ENCODE measurements at places on chromosomes 2 and 18.

DNA sequence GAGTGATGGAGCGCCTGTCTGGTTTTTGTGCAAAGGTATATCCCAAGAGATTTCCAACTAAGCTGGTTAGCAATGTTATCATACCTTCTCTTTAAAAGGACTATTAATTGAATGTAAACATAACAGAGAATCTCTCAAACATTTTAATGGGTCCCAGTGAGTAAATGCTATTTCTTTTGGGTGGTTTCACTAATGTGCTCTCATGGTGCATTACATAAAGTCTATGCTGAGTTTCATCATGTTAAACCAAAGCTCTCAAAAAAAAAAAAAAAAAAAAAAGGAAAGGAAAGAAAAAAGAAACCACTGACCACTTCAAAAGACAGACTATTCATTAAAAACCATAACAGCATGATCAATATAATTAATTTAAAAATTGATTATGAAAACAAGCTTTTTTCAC, 119.1 kb upstream of the SCN1A start:
- DNase-seq, result no peak

GRCh38 chr2:158391876-158392275, 64.7 kb downstream of the CCDC148 start:
- DNase-seq, result no peak

DNA sequence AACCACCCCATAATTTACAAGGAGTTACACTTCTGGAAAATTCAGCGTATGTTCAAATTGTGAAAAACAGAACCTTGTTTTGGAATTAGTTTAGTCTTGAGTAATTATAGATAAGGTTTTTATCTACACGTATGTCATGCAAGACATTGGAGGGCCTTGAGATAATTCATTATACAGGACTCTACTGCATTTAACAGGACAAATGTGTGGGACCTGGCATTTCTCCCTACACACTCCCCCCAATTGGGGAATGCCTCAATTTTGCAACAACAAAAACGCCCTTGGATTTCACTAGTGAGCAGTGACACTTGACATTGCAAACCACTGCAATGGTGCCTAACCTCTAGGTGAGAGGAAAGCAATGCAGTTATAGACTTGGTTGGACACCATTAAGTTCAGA, 11.4 kb downstream of the SLC1A4 start:
- no peak for DNase-seq

- no peak for DNase-seq
Measured at GRCh38 chr2:96100893-96101304, 15.5 kb downstream of the ADRA2B start.

GRCh38 chr2:42858140-42859005, 66.0 kb upstream of the HAAO start:
- no peak for DNase-seq

DNA sequence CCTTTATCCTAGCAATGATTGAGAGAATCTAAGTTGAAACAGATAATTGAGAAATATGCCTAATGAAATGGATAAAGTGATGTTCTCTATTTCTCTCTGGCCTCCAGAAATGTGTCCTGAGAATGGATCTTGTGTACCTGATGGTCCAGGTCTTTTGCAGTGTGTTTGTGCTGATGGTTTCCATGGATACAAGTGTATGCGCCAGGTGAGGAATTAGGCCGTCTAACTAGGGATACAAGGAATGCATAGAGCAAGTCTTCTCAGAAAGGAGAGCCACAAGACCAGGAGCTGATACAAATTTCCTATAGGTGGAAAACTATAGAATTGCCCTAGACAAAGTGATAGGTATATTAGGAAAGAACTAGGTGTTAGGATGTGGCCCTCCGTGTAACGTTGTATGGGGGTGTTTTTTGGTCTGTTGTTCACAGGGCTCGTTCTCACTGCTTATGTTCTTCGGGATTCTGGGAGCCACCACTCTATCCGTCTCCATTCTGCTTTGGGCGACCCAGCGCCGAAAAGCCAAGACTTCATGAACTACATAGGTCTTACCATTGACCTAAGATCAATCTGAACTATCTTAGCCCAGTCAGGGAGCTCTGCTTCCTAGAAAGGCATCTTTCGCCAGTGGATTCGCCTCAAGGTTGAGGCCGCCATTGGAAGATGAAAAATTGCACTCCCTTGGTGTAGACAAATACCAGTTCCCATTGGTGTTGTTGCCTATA, 592 bp upstream of the CAD start:
- no peak for DNase-seq

- no peak for DNase-seq
Measured at GRCh38 chr2:230417436-230417835, 1.4 kb downstream of the SP100 start.

GRCh38 chr2:233940376-233941276, 23.5 kb downstream of the TRPM8 start:
- DNase-seq, result no peak

DNA sequence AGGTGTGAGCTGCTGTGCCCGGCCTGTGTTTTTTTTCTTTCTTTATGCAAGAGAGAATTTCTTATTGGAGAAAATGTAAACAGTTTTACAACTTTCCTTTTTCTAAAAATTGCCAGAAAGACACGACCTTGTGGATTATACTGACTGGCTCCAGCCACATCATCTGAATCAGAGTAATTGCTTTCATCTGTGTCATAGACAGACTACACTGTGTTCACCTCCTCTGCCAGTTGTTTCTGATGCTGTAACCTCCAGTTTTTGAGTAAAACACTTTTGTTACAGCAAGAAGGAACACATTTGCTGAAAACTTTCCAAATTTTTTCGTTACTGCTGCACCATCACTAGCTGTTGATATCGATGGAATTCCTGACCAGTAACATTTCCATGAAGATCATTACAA, 43.9 kb upstream of the PLEKHM3 start:
- no peak for DNase-seq

DNA sequence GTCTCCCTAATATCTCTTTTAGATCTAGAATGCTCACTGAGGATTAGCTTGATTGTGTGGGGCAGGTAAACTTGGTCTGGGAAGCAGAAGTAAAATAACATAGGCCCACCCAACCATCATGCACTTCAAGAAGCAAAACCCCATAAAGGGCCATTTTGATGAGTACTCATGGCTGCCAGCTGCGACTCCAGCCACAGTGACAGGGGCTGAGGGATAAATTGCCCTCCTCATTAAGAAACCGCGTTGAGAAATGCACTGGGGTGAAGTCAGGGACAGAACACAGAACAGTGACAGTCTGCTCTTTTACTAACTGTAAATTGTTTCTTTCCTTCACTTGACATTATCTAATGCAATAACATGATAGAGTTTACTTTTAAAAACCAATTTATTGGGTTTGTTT, 60.2 kb downstream of the RND3 start:
- DNase-seq, result no peak

DNA sequence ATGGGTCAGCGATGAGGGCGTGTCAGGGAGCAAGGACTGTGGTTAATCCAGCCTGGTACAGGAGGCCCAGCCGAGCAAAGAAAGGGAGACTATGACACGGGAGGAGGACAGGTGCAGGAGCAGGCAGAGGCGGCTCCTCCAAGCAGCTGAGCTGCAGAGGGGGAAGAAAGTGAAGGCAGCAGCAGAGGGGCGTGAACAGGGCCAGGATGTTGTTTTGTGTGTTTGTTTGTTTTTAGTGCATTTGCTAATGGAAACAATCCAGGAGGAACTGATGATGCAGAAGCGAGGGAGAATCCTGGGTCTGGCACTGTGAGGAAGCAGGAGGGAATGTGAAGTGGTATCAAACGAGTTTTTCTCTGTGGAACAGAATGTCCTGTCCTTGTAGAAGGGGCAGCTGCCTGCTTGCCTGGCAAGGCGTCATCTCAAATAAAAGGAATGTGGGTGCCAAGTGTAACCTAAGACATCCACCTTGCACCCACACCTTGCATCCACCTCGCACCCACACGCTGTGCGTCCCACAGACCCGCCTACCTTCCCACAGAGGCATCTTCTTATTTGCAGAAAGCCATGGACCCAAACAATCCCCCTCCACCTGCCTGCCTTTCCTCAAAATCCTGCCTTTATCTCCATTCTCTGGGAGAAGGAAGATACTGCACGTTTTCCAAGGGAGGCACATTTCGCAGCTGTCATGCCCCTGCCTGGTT, 134.8 kb downstream of the SH3BP4 start:
- no peak for DNase-seq

DNA sequence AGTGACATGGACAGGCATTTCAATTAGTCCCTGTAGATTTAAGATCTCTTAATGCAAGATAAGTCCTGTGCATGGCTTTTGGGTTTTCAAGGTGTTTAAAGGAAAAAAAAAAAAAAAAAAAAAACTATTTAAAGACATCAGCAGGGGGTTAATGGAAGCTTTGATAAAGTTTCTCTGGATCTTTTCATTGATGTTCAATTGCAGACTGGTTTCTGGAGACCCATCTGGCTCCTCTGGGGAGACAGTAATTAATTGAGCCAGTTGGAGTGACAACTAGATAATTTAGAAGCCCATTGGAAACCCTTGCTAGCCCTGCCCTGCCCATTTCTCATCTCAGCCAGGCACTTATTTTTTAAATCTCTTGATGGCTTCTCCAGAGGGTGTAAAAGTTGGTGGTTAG, 98.7 kb downstream of the EPHA4 start:
- no peak for DNase-seq

GRCh38 chr2:192043216-192043870, 151.4 kb downstream of the TMEFF2 start:
- DNase-seq, result no peak

- DNase-seq, result no peak
Measured at GRCh38 chr2:120350801-120351320, 4.9 kb downstream of the INHBB start.

DNA sequence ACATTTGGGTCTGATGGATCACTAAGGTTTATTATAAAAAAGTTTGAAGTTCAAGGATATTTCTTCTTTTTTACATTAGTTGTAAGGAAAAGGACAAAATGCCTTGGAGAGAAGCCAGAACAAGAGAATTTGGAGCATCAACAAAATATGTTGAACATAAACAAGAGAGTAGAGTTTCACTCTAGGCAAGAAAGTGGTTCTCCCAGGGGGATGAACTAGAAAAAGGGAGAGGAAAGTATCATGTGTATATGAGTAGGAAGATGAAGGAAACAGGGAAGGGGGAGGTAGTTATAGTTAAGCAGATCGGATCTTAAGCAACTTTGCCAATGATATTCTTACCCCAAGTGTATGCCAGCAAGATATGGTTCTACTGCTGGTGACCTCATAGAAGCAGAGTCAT, 63.8 kb upstream of the GALNT3 start:
- no peak for DNase-seq

DNA sequence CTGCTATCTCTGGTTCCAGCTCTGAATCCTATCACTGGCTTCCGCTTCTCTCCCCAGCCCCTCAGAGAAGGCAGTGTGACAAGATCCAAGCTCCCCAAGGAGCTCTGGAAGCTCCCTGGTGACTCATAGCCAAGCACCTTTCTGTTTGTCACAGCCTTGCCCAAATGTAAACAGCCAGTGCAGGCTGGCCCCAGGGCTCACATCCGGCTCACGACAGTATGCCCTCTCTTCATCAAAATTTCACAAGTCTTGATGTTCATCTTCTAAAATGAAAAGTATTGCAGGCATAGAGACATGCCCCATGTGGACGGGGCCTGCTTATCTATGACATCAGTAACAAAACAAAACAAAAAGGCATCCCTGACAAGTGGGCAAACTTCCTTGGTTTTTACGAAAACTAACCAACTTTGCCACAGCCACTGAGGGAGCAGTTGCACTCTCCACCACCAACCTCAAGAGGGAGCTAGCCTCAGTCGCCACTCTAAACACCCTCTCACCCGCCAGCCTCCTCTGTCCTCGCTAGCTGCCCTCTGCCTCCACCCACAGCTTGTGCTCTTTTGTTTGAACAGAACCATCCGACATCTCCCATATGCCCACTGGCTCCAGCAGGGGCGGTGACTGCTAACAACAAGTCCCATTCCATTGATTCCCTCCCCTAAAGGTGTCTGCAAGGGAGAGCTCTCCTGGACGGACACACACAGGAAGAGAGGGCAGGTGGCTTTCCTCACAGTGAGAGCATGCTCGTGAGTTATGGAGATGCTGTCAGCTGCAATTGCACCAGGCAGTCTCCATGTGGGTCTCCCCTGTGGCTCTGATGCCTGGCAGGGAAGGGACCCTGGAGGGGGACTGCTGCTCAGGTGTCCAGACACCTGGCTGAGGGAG, 71.0 kb upstream of the DAPL1 start:
- no peak for DNase-seq

GRCh38 chr18:867257-867656, 37.4 kb upstream of the ADCYAP1 start:
- DNase-seq, result no peak

GRCh38 chr2:17076533-17076932, 410.9 kb upstream of the CYRIA start:
- DNase-seq, result no peak

GRCh38 chr18:22167471-22168241, 1.7 kb upstream of the GATA6 start:
- DNase-seq, result no peak

All from stimulated activated CD8-positive, alpha-beta memory T cell treated with anti-CD3 and anti-CD28 coated beads, Interleukin-4, amount 100 ng/mL, for 1 hour (primary cell).